ENCODE measurements at places on chromosomes 13 and 19. TPM values are rescaled to one million over a fixed set of nuclear protein-coding genes. Genes with fewer than 3 reads are reported as not detected.
A peak's percentile ranks its signal among the peaks of the same experiment; 100 is the strongest.

DNA sequence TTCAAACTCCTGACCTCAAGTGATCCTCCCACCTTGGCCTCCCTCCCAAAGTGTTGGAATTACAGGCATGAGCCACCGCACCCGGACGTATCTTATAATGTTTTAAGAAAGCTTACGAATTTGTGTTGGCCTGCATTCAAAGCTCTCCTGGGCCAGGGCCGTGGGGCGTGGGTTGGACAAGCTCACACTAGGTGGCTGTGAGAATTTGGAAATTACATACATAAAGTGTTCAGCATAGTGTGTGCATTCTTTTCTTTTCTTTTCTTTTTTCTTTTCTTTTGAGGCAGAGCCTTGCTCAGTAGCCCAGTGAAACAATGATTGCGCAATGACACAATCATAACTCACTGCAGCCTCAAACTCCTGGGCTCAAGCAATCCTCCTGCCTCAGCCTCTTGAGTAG is 2.6 kb downstream of the ZSWIM4 start:
- DNase-seq, result no peak

DNA sequence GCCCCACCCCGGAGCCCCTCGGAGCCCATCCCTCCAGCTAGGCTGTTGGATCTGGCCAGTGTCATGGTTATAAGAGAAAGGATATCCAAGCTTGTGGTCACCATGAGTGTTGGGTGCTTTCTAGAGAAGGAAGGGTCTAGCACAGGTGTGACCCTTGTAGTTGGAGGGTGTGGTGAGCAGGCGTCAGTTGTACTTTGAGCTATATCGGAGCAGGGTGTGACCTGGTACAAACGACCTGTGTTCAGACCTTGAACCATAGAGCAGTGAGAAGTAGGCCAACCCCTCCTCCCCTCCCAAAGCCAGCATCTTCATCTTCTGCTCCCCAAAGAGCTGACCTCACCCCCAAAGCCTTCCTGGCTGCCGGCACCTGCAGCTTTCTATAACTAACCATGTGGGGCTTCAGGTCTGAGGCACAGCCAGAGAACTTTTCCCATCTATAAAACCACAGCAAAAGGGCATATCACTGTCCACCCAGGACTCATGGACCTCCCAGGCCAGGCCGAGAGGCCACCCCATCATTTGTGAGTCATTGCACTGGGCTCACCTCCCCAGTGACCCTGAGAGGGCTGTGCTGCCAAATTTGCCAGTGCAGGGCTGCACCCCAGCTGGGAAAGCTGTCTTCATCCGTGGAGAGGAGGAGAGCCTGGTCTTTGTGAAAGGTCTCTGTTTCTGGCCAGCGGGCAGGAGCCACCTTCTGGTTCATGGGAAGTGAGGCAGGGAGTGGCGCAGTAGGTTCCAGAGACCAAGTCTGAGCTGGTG is 14.2 kb downstream of the RAB8A start:
- no peak for DNase-seq

GRCh38 chr13:40660141-40660664 is 6.2 kb downstream of the FOXO1 start:
- DNase-seq, result peak; percentile 52

DNA sequence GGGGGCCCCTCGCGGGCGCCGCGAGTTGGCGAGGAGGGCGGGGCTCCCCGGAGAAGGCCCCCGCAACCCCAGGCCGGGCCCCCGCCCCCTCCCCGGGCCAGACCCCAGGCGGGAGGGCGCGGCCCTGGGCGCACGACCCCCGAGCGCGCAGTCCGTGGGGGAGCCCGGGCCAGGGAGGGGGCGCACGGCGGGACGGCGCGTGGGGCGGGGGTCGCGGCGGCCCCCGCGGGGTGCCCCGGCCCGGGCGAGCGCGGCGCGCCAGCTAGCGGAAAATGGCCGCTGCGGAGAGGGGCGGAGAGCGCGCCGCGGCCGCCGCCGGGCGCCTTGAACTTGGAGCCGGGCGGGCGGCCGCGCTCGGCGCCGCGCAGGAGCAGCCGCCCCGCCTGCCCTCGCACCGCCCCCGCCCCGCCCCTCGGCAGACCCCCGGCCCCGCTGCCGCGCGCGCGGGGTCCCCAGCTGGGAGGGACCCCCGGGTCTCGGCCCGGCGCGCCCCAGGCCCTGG is 6.4 kb upstream of the NFIC start:
- peak; percentile 75 for DNase-seq

KIR2DL4 gene
- not detected for total RNA-seq

PEAK3 gene
- not detected for total RNA-seq

Measured in tongue (tissue), 3 donors.